ENCODE measurements at places on chromosomes 2 and 18.

GRCh38 chr2:164625378-164625971 lies 4.2 kb upstream of the GRB14 start:
- no peak for DNase-seq

GRCh38 chr18:7728297-7728696 lies 161.2 kb downstream of the PTPRM start:
- no peak for DNase-seq

DNA sequence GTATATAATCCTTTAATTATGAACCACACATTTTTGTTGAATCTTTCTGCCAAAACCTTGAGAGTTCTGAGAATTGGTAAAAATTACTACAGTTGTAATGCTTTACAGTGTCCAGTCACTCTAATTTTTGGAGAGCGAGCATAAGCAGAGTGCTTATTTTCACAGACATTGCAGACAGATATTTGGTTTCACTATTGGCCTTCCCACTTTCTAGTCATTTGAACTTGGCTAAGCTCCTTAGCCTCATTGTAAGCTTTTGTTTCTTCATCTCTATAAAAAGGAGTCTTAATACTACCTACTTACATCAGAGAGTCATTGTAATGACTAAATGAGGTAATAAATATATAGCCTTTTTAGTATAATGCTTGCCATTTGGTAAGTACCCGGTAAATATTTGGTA lies 80.4 kb downstream of the LCLAT1 start:
- DNase-seq, result no peak

- no peak for DNase-seq
These were observed 70.7 kb downstream of the CABYR start for GRCh38 chr18:24209558-24209957.

- no peak for DNase-seq
These were observed 730.9 kb upstream of the ID2 start for GRCh38 chr2:7951001-7951400.

DNA sequence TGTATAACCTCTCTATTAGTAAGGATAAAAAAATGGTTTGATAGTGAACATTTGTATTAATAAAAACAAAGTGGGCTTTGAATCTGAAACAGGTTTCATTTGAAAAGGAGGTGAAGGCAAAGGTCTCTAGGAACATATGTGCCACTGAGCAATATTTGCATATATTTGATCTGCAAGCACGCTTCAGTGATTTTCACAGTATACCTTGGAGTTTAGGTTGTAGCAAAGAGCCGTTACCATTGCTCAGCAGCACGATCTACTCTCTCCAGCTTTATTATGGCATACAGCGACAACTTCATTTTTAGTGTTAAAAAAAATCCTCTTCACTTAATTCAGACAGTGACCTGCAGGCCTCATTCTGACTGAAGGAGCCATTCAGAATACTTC lies 75.8 kb upstream of the ZEB2 start:
- DNase-seq, result no peak

GRCh38 chr2:96116424-96116878 lies at the start of gene ADRA2B:
TSS of gene ADRA2B (minus strand) at chr2:96116571. CDS start at chr2:96116149, 422 bp downstream.
- DNase-seq, result no peak

GRCh38 chr2:45973426-45973825 lies 322.0 kb downstream of the PRKCE start:
- no peak for DNase-seq

DNA sequence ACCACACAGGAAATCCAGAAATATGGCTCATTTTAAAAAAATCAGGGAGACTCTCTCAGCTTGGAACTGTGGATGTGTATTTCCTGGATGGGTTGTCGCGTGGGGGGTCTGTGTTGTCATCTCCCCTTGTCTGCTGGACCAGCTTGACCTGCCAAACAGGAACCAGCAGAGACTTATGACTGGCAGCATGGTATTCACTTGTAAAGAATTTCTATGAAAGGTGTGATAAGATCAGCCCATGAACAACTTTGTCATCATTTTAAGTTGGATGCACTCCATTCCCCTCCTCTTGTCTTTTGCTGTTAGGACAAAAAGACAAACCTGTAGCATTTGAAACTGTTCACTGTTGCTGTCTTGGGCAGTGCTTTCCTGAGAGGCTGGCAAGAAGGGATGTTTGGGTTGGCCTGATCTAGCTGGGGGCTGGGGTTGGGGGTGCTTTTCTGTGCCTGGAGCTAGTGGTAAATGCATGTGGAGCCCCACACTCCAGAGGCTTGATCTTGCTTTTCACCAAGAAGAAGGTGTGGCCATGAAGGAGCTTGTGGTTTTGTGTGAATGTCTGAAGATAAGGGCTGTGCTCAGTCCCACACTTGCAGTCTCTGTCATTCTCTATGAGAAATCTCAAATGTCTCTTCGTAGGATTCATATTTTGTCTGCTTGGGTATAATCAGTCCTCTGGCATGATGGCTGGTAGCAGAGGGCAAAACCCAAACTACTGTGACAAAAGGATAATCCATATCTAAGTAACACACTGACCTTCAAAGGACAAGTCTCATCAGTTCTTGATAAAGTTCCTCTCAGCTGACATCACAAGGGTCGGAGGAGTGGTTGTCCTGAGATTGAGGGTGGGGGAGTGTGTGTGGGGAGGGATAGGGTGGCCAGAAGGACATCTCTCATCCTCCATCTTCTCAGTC lies 39.0 kb downstream of the RALB start:
- no peak for DNase-seq

DNA sequence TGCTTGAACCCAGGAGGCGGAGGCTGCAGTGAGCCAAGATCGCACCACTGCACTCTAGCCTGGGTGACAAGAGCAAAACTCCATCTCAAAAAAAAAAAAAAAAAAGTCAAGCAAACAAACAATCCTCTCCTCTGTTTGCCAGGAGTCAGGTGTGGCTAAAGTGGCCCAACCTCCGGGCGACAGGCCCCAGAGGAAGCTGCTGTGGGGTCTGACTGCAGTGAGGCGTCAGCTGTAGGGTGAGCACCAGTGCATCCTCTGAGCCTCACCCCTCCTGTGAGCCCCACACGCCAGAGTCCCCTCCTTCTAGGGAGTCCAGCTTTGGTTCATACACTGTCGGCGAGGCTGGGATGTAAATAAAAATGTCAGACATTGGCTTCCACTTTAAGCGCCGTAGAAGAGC lies 76.5 kb upstream of the HS6ST1 start:
- DNase-seq, result no peak

GRCh38 chr2:189570570-189571031 lies 10.0 kb downstream of the SLC40A1 start:
- no peak for DNase-seq

DNA sequence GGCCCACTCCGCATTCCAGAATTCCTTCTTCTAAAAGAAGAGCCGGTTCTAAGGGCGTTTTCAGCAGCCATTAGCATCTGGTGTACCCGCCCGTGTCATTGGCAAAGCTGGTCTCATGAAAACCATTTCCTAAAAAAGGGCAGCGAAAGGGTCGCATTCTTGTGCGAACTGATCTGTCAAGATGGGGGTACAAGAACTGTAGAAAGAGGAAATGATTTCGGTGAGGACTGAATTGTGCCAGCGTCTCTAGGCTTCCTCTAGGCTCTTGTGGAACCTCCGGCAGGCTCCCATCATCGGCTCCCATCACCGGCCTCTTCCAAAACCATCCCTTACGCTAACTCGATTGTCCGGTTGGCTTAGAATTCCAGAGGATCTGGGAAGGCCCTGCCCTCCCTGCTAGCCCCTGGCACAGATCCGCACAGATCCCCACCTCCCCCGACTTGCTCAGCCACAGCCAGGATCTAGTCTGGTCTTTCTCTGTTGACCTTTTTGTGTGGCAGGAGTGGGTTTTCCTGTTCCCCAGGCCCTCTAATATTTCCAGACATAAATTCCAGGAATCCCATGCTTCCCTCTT lies 1.3 kb downstream of the RAB31 start:
- DNase-seq, result no peak

- DNase-seq, result no peak
These were observed 61.1 kb upstream of the UGP2 start for GRCh38 chr2:63780518-63781155.

- no peak for DNase-seq
These were observed 134.8 kb upstream of the CAVIN2 start for GRCh38 chr2:191981706-191982105.

DNA sequence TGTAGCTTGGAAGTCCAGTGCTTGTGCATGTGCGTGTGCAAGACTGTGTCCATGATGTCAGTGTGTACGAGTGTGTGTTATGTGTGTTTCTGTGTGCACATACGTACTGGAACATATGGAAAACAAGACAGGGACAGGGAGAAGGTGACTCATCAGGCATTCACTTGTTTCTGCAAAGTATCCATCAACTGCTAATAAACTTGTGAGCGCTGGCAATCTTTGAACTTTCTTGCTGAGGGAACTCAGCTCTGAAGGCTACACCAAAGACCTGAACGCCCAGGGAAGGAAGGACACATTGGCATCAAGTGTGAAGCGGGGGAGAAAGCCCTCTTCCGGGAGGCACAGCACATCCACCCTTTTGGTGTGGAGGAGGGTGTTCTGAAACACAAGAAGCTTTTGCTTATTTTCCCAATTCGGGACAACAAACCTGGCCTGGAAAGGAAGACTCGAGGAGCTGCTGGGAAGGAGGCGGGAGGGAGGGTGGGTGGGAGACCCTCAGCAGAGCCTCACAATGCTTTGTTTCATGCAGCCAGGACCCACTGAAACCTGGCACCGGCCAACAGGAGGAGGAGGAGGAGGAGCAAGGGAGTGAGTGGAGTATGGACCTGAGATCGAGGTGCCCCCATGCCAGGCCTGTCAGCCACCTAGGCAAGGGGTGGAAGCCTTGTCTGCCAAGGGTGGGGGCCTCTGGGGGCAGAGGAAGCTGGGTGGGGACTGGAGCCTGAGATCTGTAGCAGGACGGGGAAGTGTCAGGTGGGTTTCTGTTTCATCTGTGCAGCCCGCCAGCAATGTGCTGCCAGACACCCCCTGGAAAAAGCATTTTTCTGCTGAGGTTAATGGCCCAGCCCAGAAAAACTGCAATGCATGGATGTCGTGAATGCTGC lies 26.8 kb downstream of the SMAD7 start:
- no peak for DNase-seq

DNA sequence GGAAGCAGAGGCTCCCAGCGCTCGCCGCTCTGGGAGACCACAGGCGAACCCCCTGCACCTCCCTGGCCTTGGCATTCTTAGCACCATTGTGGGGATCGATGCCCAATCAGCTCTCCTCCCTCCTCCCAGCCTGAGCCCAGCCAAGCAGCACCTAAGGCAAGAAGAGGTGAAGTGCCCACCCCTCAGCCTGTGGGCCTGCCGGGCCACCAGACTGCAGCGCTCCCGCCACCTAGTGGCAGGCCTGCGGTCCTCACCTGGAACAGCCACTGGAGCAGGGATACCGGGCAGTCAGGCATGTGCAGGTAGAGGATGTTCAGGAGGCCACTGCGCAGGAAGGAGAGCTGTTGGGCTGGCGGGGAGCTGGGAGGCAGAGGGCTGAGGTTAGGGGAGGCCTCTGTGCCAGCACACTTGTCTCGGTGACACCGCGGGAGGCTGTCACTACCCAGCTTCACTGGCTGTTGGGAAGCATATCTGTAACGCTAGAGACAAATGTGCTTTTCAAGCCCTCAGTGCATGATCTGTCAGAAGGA lies 35.2 kb downstream of the FAM178B start:
- DNase-seq, result no peak

- DNase-seq, result no peak
These were observed 2.4 kb upstream of the GPR17 start for GRCh38 chr2:127643439-127644065.

DNA sequence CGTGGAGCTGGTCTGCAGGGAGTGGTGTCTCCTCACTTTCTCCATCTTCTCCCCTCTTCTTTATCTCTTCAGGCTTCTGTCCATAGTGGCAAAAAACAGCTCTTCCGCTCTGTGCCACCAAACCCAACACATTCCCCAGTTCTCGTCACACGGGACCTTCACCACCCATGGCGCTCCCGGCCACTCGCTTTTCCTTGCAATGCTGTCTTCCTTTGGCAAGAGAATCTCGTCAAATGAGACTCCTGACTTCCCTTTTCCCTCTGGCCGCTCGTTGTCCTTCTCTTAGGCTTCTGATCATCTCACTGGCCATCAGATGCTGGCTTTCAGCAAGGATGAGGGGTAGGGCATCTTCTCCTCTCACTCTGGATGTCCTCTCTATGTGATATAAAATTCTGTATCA lies 72.9 kb downstream of the DCDC2C start:
- no peak for DNase-seq

DNA sequence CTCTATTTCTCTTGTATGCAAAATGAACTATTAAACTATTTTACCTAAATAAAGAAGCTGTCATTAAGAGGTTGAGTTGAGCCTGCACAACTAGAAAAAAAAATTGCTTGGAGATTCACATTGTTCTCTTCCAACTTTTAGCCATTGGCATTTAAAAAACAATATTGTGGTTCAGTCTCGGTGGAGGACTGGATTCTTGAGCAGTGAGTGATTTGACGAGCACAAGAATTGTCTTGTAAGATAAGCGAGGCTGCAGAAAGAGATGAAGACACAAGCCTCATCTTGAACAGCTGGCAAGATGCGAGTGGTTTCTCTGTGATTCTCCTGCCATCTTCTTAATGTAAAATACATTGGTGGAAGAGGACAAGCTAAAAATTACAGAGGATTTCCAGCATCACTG lies 67.0 kb downstream of the GALR1 start:
- DNase-seq, result no peak

GRCh38 chr2:401019-401679 lies 113.3 kb upstream of the ALKAL2 start:
- no peak for DNase-seq

DNA sequence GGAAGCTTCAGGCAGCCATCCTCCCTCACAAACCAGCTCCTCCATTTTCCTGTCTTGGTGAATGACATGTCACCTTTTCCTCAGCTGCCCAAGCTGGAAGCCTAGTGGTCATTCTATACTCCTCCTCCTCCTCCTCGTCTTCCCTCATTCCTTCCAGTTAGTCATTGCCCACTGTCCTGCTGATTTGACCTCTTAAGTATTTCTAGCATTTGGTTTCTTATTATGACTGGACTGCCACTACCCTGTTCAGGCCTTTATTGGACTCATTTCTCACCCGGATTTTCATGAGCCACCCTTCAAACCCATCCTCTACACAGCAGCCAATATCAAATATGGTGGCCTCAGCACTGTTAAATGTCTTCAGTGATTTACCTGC lies 21.9 kb upstream of the MGAT5 start:
- DNase-seq, result no peak

DNA sequence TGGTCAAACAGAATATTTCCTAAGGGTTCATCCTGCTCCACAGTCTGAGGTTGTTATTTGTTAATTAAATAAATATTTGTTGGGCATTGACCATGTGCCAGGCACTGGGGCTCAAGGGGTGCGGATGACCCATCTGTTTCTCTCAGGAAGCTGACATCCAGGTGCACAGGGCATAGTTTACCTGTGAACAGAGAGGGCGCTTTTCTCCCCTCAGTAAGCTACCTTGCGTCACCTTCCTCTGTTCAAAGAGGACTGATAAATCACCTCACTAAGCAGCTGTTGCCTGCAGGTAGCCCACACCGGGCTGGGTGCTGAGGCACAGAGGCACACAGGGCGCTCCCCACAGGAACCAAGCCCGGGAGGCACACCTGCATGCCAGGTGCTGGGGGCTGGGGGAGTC lies 41.6 kb downstream of the SH3RF3 start:
- no peak for DNase-seq

- no peak for DNase-seq
These were observed 133.7 kb downstream of the DCDC2C start for GRCh38 chr2:3837086-3837485.

All from esophagus squamous epithelium (tissue), 5 donors.